CD14-positive monocyte (primary cell): ENCODE measurements at places on chromosomes 4 and X. TPM values are rescaled to one million over a fixed set of nuclear protein-coding genes. Genes with fewer than 3 reads are reported as not detected.

- DNase-seq: no peak
Observed at GRCh38 chr4:7828011-7828720, 111.5 kb downstream of the AFAP1 start.

Gene ETDA
- not detected in 2 replicates for polyA plus RNA-seq

GRCh38 chr4:175678451-175678850, 133.6 kb downstream of the GPM6A start:
- DNase-seq: no peak

GRCh38 chr4:176090115-176090514, 24.5 kb downstream of the WDR17 start:
- DNase-seq: peak; percentile 81

DNA sequence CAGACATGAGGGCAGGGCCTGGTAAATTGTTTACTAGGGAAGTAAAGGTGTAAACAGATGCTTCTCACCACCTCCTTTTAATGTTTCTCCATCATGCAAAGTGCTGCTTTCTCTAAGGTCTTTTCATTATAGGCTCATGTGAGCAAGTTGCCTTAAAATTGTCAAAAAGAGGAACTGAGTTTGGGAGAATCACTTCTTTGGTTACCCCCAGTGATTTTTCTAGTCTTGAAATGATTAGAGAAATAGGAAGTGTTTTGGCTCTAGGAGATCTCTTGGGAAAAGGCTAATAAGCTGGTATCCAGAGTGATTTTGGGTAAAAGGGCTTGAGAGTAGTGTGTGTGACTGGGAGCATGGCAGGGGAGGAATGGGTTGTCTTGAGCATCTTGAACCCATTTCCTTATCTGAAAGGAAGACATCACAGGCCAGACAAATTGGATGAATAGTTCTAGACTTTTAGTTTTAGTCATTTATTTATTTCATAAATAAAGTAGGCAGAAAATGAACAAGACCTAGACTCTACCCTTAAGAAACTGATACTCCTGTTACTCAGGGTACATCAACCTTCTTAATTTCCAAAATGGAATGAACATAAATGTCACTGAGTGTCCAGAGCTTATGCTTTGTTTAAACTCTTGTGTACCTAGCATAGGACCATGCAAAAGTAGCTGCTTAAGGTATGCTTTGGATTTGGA, 14.2 kb downstream of the GRPR start:
- DNase-seq: peak; percentile 28

DNA sequence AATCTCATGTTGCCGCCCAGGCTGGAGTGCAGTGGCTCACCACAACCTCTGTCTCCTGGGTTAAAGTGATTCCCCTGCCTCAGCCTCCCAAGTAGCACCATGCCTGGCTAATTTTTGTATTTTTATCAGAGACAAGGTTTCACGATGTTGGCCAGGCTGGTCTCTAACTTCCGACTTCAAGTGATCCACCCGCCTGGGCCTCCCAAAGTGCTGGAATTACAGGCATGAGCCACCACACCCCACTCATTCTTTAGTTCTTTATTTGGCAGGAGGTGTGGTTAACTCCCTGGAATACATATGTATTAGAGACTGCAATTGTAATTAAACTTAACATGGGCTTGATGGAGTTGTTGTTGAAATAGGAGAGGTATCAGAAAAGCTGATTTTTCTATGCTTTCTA, 1396.9 kb upstream of the IGFBP7 start:
- DNase-seq: no peak

Gene S100G
- not detected for polyA plus RNA-seq

DNA sequence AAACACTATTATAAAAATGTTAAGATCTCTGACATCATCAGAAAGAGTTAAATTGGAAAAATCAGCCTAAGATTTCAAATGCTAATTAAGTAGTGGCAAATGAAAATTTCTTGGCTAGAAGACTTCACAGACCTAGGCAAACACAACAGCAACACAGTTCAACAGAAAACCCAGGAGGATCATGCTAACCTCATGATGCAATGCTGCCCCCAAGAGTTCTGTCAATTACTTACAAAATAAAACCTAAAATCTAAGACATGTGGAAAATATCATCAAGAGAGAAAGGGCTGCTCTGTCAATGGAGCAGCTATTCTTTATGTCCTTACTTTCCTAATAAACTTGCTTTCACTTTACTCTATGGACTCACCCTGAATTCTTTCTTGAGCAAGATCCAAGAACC, 21.0 kb downstream of the S100G start:
- DNase-seq: no peak

DNA sequence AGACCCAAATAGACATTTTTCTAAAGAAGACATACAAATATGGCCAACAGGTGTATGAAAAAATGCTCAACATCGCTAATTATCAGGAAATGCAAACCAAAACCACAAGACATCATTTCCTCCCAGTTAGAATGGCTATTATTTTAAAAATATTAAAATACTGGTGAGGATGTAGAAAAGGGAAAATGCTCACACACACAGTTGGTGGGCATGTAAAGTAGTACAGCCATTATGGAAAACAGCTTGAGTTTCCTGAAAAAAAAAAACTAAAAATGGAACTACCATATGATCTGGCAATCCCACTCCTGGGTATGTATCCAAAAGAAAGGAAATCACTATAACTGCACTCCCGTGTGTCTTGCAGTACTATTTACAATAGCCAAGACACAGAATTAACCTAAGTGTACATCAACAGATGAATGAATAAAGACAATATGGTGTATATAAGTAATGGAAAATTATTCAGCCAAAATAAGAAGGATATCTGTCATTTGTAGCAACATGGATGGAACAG, 128.9 kb upstream of the DKK2 start:
- no peak for DNase-seq

DNA sequence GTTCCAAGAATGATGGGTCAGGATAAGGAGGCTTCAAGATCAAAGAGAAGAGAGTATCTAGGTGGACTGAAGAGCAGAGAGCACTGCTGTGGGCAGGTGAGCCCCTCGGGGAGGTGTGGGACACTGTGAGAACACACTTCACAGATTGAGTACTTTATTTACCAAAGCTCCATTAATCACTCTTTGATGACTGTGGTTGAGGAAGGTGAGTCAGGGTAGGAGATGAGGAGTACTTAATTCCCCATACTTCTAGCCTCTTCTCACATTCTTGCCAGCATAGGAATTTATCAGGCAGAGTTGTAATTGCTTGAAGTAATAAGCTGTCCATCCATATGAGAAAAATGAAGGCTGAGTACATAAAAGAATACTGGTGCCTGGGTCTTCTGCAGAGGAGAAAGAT, 375.3 kb downstream of the PCDH10 start:
- no peak for DNase-seq

Gene PCDH10
- not detected for polyA plus RNA-seq
